Left lung (tissue), 14 donors: ENCODE measurements at places on chromosomes 5 and 9. TPM values are rescaled to one million over a fixed set of nuclear protein-coding genes. Genes with fewer than 3 reads are reported as not detected.

Gene ARL10
- total RNA-seq, result 6.0 TPM

Gene ADAMTSL2
- 18.5 TPM for total RNA-seq

Gene PPP3R2
- total RNA-seq, result not detected

Gene LTC4S
- 16.4 TPM for total RNA-seq

Gene PLAC8L1
- 0.47 TPM for total RNA-seq

Gene ADAMTS6
- 5.8 TPM for total RNA-seq

Gene LYRM7
- total RNA-seq, result 6.7 TPM

Gene PRPF4
- 16.6 TPM for total RNA-seq

Gene TYRP1
- total RNA-seq, result 3.1 TPM

Gene CFAP90
- 0.82 TPM for total RNA-seq

Gene MYMK
- total RNA-seq, result not detected

Gene KIAA0825
- total RNA-seq, result 6.3 TPM

Gene KIF4B
- total RNA-seq, result not detected

Gene CARTPT
- not detected for total RNA-seq

Gene SLC25A48
- total RNA-seq, result not detected

Gene FOXE1
- total RNA-seq, result not detected

Gene PCSK1
- 0.15 TPM for total RNA-seq

Gene C1QTNF2
- total RNA-seq, result 2.3 TPM

Gene NOXA1
- total RNA-seq, result 8.7 TPM

Gene SLC46A2
- 7.0 TPM for total RNA-seq

Gene SLC35D2
- total RNA-seq, result 24.8 TPM

Gene CXCL14
- 2.3 TPM for total RNA-seq

Gene OR2S2
- total RNA-seq, result not detected

Gene GABRA6
- total RNA-seq, result not detected

Gene OR13D1
- total RNA-seq, result not detected

Gene GAS1
- total RNA-seq, result 9.8 TPM

Gene PFN3
- not detected for total RNA-seq
